HCT116 (cell line): ENCODE measurements at places on chromosomes 2 and 18. TPM values are rescaled to one million over a fixed set of nuclear protein-coding genes. Genes with fewer than 3 reads are reported as not detected.

EPC2 gene
- total RNA-seq, result 19.6 TPM

TEKT4 gene
- total RNA-seq, result not detected

PCGF1 gene
- total RNA-seq, result 39.9 TPM

RGPD4 gene
- 0.07 TPM for total RNA-seq

MYO5B gene
- 32.1 TPM for total RNA-seq

CYP26B1 gene
- total RNA-seq, result 21.1 TPM

RAB17 gene
- total RNA-seq, result 41.8 TPM

FOXI3 gene
- not detected for total RNA-seq

DNA sequence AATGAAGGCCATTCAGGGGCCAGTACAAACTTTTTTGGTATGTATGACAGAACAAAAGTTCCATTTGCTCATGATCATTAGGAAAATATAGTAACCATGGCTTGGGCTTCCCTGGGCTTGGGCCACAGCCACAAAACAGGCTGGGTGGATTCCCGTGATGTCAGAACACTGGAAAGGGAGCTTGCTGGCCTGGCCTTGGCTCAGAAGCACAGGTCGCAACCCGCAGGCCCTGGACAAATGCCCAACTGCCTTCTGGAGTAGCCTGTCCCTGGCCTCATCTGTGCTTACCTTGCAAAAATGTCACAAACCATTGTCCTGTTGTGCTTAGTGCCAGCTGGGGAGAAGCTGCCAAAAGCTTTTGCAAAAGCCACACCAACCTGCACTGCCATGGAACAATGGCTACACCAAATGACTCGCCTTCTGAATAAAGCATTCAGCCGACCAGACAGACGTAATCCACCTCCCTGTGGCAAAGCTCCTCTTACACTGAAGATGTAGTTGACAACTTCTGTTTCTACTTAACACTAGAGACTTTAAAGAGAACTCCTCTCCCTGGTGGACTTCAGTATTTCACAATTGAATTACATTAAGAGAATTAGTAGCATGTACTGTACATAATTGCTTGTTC, 125.5 kb downstream of the ANKRD44 start:
- no peak for DNase-seq

GRCh38 chr2:241391892-241392665, 36.0 kb downstream of the FARP2 start:
- DNase-seq, result peak; percentile 22

GRCh38 chr2:50449306-50449705, 582.6 kb downstream of the NRXN1 start:
- DNase-seq, result no peak

DNA sequence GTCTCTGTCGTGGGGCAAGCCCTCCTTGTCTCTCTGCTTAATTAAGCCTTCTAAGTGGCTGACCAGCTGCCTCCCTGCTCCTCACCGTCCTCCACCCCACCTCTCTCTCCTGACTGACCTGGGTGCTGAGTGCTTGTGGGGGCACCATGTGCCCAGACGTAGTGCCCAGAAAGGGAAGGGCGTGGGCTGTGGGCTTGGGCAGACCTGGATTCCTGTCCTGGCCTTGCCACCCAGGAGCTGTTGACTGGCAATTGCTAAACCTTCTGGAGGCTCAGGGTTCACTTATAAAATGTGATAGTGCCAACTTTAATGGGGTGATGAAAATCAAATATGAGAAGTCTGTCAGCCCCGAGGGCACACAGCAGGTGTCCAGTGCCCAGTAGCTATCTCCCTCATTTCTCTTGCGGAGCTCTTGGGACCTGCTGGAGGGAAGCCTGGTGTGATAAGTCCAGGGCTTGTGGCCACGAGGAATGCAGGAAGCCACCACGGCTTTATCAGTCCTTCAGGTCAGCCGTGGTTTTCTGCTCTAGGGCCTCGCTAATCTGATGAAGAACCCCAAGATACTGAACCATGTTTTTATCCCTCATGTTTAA, 22.0 kb upstream of the INHBB start:
- DNase-seq, result no peak

GRCh38 chr2:20168048-20168726, 56.7 kb downstream of the SDC1 start:
- DNase-seq, result no peak

- no peak for DNase-seq
Observed at GRCh38 chr2:200593905-200594304, 8.1 kb downstream of the AOX1 start.

DNA sequence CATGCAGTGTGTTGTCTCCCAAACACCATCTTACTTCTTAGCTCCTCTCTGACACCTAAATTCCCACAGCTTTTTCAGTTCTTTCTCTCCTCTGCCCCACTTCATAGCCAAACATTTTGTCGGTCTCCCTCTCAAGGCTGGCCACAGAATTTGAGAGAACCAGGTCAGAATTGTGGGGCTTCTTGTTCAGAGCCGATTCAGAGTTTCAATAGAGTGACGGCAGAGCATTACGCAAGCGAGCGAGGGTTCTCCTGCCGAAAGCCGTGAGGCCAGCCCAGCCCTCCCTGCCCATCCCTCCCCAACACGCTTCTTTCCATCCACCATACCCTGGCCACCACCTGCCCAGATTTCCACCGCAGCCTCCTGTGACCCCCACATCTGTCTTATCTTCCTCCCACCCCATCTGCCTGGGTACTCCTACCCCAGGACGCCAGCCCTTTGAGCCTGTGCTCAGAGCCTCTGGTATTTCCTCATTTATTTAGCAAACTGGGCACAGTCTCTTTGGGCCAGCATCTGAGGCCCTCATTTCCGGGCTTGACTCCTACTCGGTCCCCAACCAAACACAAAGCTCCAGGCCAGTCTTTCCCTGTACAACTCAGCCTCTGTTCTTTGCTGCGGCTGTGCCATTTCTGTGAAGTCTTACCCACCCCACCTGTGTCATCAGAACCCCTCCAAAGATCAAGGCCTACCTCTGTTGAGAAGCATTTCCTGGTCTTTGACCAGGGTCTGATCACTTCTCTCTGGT, 70.0 kb upstream of the MAP4K4 start:
- DNase-seq, result no peak

GRCh38 chr2:191318729-191319078, 73.5 kb downstream of the MYO1B start:
- peak; percentile 27 for DNase-seq

DNA sequence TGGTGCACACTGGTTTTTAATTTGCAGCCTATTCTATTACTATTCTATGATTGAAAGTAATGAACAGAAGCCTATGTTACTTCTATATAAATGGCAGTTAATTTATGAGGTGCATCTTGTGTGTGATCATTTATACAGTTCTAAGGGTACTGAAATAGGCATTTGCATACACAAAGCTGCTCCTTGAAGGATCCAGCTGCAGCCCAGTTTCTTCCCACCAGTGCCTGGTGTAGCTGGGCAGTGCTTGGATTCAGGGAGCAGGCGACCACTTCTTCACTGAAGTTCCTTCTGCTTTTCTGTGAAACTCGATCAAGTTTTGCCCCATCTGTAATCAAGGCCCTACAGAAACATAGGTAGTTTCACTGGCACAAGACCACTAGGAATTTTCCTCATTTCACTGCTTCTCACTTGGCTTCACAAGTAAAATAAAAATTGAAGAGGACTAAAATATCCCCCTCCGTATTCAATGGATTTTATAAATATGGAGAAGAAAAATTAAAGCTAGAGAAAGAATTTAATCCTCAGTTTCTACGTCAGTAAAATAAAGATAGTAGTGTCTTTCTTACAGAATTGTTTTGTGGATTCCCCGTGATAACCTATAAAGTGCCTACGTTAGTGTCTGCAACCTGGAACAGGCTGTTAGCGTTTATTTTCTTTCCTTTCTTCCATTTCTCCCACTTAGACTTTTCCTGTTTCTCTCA, 1.7 kb upstream of the LPIN2 start:
- no peak for DNase-seq
